Stimulated activated CD8-positive, alpha-beta memory T cell treated with anti-CD3 and anti-CD28 coated beads, Interleukin-4, amount 100 ng/mL, for 4 hours (primary cell): ENCODE measurements at places on chromosomes 5 and 9.

DNA sequence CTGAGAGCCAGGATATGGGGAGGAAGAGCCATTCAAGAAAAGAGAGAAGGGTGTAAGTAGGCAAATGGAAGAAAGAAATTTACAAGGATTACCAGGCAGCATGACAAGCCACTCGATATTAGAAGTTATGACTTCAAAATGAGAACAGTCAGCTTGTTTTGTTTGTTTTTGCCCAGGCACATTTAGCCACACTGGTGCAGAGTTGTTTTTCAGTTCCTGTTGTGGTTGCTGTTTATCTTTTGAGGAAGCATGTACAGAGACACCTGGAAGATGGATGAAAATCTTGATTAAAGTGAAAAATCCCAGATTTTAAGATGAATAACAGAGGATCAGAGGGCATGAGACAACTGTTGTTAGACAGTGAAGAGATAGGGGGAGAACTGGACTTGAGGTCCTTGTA, 199.1 kb downstream of the MTRR start:
- DNase-seq, result no peak

DNA sequence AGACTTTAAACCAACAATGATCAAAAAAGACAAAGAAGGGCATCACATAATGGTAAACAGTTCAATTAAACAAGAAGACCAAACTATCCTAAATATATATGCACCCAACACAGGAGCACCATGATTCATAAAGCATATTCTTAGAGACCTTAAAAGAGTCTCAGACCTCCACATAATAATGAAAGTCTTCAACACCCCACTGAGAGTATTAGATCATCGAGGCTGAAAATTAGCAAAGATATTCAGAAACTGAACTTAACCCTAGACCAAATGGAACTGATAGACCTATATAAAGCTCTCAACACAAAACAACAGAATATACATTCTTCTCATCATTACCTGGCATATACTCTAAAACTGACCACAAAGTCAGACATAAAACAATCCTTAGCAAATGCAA, 11.7 kb upstream of the SPINK14 start:
- no peak for DNase-seq

DNA sequence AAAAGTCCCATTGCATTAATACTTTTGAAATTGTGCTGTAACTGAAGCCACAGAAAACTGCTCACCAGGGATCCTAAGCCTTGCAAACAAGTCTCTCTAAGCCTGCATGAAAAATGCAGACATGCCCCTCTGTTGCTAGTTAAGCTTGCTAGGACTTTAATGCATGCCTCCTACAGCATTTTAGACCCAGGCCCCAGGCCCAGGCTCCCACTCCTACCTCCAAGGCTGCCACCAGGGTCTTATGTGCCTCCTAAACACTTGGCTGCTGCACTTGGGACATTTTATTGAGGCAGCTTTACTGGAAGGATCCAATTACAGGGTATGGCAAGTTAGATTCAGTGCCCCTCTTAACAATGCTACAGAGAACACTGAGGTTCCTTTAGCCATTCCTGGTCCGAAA, 467.3 kb upstream of the CLINT1 start:
- DNase-seq, result no peak

DNA sequence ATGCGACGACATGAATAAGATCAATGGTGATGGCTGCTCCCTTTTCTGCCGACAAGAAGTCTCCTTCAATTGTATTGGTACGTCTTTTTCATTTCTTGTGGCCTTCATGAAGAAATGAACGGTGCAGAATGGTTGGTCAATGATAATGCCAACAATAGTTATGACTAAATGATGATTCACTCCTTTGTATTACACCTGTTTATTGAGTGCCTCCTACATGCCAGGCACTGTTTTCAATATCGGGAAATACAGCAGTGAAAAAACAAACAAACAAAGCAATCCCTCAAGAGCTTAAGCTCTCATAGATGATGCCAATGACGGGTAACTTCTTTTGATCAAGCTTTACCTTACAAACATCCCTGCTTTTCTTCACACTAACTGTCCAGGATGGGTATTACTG, 117.7 kb downstream of the PAPPA start:
- no peak for DNase-seq

- no peak for DNase-seq
Measured at GRCh38 chr5:115735108-115735998, 81.1 kb downstream of the CDO1 start.

GRCh38 chr5:92758552-92758951, 822.5 kb downstream of the NR2F1-AS1 start:
- DNase-seq, result no peak
